SW480 (cell line): ENCODE measurements at places on chromosomes 6 and 20.

- no peak for DNase-seq
Observed at GRCh38 chr20:3404402-3404801, 3.1 kb downstream of the DNAAF9 start.

GRCh38 chr6:28758818-28759235 is 165.0 kb downstream of the TRIM27 start:
- no peak for DNase-seq

DNA sequence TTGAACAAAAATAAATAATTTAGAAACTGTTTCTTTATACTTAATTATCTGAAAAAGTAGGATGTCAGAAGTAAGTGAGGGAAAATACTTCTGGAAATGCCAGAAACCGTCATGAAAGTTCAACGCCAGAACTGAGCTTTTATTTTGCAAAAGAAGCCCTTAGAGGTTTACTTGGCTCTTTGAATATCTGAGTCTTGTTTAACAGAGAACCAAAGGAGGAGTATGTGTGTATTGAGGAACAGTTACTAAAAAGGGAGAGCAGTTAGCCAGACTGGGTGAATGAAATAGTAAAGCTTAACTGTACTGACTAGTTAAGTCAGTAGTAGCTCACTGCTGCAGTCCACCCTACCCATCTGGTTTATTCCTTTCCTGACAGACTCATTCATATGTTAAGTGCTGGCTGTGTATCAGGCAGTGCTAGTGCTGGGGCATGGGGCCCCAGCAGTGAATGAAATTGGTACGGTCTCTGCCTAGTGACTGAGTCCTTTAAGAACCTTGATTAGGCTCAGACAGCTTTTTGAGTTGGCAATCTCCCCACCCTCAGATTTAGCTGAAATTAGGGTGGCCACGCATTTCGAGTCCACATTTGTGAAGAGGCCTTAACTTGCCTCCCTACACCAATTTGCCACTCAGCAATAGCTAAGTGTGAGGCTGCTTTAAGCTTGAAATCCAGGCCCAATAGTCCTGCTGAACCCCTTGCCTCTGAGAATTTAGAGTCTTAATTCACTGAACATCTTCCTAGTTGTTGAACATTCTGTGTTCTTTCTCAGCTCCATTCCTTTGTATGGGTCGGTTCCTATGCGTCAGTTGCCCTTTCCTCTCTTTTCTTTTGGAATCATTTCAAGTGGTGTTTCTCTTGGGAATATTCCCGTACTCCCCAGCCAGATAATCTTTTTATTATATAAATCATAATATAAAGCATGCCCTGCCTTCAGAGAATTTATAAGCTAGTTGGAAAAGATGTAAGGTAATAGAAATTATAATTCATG is 20.2 kb downstream of the MAP3K4 start:
- no peak for DNase-seq

DNA sequence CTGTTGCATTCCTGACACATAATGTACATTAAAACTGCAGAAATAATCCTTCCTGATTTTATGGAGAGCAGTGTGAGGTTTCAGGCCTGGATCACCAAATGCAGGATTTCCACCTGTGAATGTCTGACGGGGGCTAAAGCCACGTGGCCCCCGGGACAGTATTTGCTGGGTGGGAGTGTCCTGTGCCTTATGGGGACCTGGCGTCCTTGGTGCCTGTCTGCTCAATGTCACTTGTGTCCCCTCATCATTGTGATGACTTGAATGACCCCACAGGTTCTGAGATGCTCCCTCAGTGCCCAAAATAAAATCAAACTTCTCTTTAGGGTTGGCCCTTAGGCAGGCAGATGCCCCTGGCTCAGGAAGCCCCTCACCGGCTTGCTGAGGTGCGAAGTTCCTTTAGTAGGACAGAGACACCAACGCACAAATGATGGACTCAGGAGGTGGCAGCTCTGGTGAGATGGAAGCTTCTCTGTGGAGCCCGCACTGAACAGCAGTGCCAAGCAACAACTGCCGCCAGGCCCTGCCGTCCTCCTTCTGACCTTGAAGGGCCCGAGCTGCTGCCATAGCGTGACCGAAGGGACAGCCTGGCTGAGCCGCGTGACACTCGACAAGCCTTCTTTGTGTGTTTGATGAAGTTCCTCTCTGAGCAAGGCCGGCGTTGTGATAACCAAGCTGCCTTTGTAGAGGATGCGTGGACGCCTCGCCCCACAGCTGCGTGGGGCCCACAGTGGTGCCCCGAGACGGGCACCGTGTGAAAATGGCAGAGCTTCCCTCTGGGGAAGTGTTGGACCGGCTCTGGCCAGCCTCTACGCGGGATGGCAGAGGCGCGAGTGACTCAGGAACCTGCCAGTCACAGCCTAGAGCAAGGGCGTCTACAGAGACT is 30.9 kb downstream of the FRMD1 start:
- DNase-seq: no peak

- DNase-seq: no peak
Observed at GRCh38 chr6:130385064-130385695, 19.4 kb downstream of the TMEM200A start.

DNA sequence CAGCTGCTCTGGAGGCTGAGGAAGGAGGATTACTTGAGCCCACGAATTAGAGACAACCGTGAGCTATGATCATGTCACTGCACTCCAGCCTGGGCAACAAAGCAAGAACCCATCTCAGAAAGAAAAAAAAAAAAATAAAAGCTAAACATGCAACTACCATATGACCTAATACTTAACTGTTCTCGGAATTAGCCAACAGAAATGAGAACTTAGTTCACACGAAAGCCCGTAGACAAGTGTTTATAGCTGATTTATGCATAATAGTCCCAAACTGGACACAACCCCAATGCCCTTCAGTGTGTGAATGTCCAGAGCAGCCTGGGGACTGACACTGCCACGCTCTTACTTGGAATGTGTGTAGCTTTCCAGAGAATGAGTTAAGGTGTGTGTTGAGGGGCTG is 211.5 kb upstream of the PROKR2 start:
- DNase-seq: no peak

DNA sequence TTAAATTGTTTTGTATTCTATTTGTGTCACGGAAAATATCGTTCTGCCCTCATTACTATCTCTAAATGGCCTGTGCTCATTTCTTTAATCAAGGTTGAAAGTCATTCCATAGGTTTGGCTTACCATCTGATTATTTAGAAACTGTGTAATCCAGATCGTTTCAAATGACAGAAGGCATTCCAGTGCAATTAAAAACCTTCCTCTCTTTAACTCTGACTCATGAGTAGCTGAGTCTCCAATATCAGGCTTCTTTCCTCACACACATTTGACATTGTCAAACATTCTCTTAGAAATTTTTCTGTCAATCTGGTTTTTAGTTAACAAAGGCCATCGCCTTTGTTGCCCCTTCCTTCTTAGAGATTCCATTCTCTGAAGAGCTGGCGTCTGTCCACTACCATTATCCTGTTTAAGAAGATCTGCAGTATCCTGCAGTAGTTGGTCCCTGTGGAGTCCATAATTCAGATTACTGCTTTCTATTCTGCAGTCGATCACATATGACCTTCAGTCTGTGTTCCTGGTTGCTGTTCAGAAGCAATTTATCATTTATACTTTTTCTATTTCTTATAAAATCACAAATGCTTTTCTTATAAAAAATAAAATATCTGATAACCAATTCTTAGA is 3.9 kb upstream of the TRDN start:
- no peak for DNase-seq

GRCh38 chr20:58471193-58472164 is 43.7 kb downstream of the APCDD1L start:
- no peak for DNase-seq

DNA sequence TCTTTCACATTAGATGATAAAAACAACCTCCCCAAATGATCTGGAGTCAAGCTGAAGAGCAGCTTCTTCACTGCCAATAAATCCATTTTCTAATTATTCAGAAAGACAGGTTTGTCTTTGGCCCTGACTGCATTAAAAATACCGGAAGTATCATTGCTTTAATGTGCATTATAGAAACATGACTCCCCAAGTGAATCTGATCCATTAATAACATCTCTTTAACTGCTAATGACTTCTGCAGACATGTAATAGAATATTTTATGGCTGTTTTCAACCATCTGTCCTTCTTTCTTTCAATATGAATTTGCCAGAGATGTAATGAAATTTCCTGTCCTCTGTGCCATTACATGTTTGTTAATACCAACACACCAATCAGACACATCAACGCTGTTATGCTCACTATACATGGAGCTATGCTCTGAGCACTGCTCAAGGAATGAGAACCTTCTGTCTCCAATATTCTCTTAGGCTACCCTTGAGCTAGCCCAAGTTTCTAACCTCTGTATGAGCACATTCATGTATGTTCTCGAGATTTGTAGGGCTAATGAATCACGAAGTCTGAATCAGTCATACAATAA is 87.8 kb downstream of the LYRM4 start:
- DNase-seq: no peak

- peak; percentile 92 for DNase-seq
Observed at GRCh38 chr20:4108495-4109306, 93.3 kb upstream of the RNF24 start.

- peak; percentile 98 for DNase-seq
Observed at GRCh38 chr6:30769088-30769852, 24.9 kb upstream of the IER3 start.

DNA sequence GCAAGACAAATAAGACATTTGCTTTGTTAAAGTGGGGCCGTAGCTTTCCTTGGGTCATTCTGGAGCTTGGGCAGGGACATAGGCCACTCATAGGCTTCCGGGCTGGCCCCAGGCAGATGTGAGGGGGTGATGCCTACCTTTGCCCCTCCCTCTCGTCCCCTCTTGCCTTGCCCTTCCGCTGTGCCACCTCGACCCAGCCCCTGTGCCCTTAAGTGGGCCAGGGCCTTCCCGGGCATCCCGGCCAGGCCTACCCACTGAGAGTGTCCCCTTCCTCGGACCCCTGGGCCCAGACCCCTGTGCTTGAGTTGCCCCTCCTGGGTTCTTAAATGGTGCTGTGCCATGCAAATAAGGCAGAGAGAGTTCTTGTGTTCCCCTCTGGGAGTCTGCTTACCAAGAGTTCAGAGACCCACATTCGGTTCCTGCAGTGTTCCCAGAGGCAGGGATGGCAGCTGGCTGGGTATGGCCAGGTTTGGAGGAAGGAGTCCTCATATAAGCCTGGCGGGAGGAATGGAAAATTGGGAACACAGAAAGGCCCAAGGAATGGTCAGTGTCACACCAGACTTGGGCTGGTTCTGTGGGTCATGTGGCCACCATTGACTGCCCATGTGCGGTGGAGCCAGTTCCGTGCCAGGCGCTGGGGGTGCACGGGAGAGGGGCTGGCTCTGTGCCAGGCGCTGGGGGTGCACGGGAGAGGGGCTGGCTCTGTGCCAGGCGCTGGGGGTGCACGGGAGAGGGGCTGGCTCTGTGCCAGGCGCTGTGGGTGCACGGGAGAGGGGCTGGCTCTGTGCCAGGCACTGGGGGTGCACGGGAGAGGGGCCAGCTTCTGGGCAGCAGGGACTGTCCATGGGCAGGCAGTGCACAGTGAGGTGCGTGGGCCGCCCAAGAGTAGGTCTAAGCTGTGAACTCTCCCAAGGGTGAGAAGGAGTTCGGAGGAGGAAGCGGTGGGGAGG is 173.5 kb upstream of the SNX9 start:
- no peak for DNase-seq

- DNase-seq: no peak
Observed at GRCh38 chr6:37725957-37726356, 28.3 kb upstream of the MDGA1 start.

DNA sequence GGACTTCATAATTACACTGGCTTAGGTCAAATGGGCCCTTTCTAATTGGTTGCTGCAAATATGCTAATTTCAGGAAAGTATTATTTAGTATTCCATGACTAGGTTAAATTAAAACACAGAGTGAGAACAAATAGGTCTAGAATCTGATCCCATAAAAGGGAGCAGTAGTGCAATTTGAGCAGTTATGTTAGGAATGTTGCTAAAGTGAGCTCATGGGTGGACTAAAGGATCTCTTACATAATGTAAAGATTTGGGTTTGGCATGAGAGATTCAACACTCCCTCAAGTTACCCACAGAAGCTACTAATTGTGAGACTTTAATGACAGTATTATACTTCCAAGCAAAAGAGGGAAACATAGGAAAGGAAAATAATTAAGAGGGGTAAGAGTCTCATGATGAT is 109.1 kb downstream of the C6orf58 start:
- DNase-seq: no peak

- DNase-seq: no peak
Observed at GRCh38 chr20:14820771-14821170, 483.4 kb upstream of the FLRT3 start.

DNA sequence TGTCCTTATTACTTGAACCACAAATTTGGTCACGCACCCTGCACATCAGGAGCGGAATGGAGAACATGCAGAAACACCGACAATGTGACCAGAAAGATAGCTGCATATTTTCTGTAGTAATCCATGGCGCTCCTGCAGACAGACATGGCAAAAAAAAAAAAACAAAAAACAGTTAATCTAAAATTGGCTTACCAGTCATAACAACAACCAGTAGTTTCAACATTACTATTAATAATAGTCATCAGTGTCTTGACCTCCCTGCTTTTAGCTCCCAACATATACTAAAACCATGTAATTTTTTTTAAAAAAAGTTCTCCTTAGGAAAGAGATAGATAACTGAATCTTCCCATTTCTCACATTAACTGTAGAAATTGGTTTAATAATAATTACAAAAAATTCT is 6.8 kb downstream of the CGA start:
- no peak for DNase-seq

DNA sequence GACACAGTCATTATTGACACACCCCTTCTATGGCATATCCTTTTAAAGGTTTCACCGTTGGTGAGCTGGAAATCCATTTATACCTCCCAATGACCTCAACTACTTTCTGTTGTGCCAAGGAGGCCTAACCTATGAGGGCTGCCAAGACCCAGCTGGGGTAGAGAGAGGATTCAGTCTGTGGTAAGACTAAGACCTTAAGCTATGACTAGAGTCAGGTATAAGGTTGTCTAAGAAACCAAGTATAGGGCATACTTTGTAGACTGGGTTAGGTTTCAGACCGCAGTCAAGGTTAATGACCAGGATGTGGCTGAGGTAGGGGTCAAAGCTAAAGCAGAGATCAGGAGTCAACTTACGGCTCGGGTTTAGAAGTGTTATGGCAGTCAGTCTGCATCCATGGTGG is 641.2 kb upstream of the CHD6 start:
- DNase-seq: no peak

DNA sequence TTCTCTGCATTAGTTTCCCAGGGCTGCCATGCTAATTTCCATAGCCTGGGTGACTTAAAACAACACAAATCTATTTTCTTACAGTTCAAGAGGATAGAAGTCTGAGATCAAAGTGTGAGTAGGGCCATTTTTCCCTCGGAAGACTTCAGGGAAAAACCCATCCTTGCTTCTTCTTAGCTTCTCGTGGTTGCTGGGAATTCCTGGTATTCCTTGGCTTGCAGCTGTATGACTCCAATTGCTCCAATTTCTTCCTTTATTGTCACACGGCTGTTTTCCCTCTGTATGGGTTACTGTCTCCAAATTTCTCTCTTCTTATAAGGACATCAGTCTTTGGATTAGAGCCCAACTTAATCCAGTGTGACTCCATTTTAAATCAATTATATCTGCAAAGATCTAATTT is 128.4 kb upstream of the JAG1 start:
- DNase-seq: no peak

- no peak for DNase-seq
Observed at GRCh38 chr6:166760288-166760687, 133.2 kb upstream of the RPS6KA2 start.
